Astrocyte (in vitro differentiated cells and primary cell): ENCODE measurements at places on chromosomes 5 and 9. TPM values are rescaled to one million over a fixed set of nuclear protein-coding genes. Genes with fewer than 3 reads are reported as not detected.

GRCh38 chr5:69432412-69433206, 17.7 kb downstream of the MARVELD2 start:
- H3K27ac ChIP-seq: no peak overlapping the region
- DNase-seq: no peak

DNA sequence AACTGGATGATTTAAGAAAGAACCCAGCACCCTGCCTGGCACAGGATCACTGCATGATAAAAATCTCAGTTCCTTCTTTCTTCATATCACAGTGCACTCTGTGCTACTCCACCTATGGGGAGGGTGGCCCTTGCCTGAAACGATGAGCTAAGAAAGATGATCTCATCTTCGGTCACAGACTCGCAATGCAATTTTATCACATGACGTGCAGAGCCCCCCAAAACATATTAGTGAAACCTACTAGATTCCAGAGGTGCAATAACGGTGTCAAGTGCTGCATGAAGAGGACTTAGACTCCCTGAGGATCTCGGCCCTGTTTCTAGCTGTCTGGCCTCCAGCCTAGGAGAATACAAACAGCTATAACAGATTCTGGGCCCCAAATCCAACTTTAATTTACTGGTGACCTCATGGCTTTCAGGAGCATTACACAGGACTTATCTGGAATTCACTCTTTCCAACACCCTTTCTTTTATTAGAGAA, 104.0 kb downstream of the EBF1 start:
- no peak overlapping the region for H3K4me3 ChIP-seq
- no peak overlapping the region for H3K27ac ChIP-seq
- no peaks in the 10 kb centered on the region for H3K27me3 ChIP-seq
- H3K4me1 ChIP-seq: peaks cover 3% of the 10 kb centered on the region
- no peak for DNase-seq

DNA sequence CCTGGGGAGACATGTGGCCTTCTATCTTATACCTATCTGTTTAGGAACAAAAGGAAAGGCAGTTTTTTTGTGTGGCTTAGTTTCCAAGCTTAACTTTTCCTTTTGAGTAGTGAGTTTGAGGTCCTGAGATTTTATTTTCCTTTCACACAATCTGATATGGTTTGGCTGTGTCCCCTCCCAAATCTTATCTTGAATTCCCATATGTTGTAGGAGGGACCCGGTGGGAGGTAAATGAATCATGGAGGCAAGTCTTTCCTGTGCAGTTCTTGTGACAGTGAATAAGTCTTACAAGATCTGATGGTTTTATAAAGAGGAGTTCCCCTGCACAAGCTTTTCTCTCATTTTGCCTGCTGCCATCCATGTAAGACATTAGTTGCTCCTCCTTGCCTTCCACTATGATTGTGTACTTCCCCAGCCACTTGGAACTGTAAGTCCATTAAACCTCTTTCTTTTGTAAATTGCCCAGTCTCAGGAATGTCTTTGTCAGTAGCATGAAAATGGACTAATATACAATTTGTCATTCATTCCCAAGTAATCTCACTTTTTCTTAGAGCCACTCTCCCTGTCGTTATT, 4.7 kb upstream of the CLTB start:
- H3K36me3 ChIP-seq: no peaks in the 10 kb centered on the region
- H3K4me1 ChIP-seq: peaks cover 7% of the 10 kb centered on the region
- no peak for DNase-seq
- no peak overlapping the region for H3K4me3 ChIP-seq
- H3K27ac ChIP-seq: no peak overlapping the region

- no peaks in the 10 kb centered on the region for H3K27me3 ChIP-seq
- no peaks in the 10 kb centered on the region for H3K36me3 ChIP-seq
- peak; percentile 38 for DNase-seq
- H3K4me3 ChIP-seq: no peak overlapping the region
Measured at GRCh38 chr5:20476016-20476415, 488.0 kb upstream of the CDH18 start.

DNA sequence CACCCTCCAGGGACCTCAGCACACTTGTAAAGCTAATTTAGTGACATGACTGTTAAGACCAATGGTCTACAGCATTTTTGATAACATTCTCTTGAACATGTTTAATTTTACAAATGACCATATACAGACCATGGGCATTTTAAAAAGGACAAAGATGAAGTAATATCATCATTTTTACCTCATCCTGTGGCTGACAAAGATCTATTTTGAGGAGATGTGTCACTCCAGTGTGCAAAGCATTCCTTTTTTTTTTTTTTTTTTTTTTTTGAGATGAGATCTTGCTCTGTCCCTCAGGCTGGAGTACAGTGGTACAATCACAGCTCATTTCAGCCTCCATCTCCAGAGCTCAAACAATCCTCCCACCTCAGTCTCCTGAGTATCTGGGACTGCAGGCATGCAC, 118.2 kb upstream of the TBC1D2 start:
- no peak overlapping the region for H3K4me3 ChIP-seq
- H3K36me3 ChIP-seq: no peaks in the 10 kb centered on the region
- H3K4me1 ChIP-seq: peaks cover 32% of the 10 kb centered on the region
- no peaks in the 10 kb centered on the region for H3K27me3 ChIP-seq

DNA sequence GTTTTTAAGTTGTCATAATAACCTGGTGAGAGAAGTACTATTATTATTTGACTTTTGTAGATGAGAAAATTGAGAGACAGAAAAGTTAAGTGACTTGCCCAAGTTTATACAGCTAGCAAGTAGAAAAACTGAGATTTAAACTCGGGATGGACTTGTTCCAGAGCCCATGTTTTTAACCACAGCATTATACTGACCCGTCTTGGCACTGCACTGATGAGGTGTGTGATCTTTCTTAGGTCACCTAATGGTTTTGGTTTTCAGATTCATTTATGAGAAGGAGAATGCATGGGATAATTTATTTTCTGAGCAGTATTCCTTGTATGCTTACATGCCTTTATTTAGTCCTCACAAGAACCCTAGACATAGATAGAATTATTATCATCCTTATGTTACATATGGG, 201.8 kb upstream of the CDKN2B start:
- peaks cover 55% of the 10 kb centered on the region for H3K4me1 ChIP-seq
- DNase-seq: peak; percentile 61
- no peaks in the 10 kb centered on the region for H3K36me3 ChIP-seq
- no peak overlapping the region for H3K4me3 ChIP-seq
- H3K27me3 ChIP-seq: no peaks in the 10 kb centered on the region

DNA sequence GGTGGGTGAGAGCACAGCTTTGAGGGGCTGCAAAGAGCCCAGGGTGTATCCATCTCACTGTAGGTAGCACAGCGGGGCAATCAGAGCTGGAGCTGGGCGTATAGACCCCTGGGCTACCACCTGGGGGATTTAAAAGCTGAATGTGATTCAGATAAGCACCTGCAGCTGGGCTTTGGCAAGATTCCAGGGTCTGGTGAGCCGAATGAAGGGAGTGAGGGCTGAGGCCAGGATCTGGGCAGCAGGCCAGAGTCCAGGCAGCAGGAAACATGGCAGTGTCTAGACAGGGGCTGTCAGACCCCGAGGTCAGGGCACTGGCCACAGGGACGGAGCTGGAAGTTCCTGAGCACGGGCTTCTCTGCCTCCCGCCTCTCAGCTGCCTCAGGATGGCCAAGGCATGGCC, 8.7 kb downstream of the ASS1 start:
- DNase-seq: peak; percentile 48
- H3K4me3 ChIP-seq: no peak overlapping the region
- H3K27ac ChIP-seq: no peak overlapping the region

DNA sequence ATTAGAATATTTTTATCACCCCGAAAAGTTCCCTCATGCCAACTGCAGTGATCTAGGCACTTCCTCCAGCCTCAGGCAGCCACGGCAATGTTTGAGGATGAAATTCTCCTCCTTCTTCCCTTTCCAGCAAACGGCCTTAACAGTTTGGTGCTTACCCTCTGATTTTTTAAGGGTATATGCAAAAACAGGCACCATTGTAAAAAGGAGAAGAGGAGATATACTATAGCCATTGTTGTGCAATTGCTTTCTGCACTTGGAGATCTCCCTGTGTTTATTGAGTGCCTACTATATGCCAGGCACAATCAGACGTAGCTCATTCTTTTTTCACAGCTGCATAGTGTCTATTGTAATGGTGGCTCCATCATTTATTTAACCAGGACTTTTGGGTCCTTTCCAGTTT, 29.4 kb downstream of the GSN start:
- H3K27me3 ChIP-seq: no peaks in the 10 kb centered on the region
- H3K36me3 ChIP-seq: peaks cover 4% of the 10 kb centered on the region
- no peak overlapping the region for H3K27ac ChIP-seq
- DNase-seq: no peak
- peaks cover 11% of the 10 kb centered on the region for H3K4me1 ChIP-seq

DNA sequence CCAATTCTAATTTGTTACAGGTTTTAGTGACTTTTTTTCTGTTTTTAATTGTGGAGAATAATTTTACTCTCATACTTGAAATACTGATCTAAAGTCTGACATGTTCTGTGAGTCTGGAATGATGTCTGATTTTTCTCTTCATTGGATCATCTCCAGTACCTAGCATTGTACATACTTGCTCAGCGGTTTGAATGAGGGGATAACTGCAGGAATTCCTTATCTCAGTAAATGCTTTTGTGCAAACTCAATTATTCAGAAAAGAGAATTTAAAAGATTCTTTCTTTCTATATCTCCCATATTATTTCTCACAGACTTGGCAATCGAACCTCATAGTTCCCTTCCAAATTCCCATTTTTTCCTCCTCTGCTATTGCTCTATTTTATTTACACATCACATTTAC, 397.9 kb upstream of the SGCD start:
- DNase-seq: peak; percentile 55
- H3K36me3 ChIP-seq: no peaks in the 10 kb centered on the region
- no peaks in the 10 kb centered on the region for H3K27me3 ChIP-seq
- no peak overlapping the region for H3K4me3 ChIP-seq
- no peak overlapping the region for H3K27ac ChIP-seq

DNA sequence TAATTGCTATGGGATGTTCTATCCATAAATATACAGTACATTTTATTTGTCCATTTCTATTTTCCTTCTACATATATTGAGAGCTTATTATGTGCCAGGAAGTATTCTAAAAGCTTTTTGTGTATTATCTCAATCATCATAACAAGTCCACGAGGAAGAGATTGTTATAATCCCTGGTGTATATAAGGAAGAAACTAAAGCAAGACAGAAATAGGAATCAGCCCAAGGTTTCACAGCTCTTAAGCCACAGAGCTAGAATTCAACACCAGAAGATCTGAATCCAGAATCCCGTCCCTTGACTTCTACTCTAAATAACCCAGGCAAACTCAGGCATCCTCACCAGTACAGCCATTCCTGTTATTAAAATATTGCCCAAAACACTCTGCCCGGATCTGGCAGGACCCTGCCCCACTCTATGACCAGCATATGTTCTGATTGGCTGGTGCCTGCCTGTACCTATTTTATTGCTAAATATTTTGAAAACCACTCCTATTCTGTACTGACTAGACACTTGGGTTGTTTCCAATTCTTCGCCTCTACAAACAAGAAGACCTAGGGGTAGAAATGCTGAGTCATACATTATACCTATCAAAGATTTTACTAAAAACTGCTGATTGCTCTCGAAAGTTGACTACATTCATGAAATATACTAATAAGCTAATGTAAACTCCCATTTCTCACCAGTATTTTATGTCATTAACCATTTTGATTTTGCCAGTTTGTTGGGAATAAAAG, 297.4 kb downstream of the ENC1 start:
- peak; percentile 45 for DNase-seq
- no peaks in the 10 kb centered on the region for H3K4me1 ChIP-seq
- H3K4me3 ChIP-seq: no peak overlapping the region
- H3K27me3 ChIP-seq: no peaks in the 10 kb centered on the region
- H3K36me3 ChIP-seq: no peaks in the 10 kb centered on the region

- H3K4me1 ChIP-seq: peaks cover 11% of the 10 kb centered on the region
- peak; percentile 70 for DNase-seq
- H3K4me3 ChIP-seq: no peak overlapping the region
- no peaks in the 10 kb centered on the region for H3K27me3 ChIP-seq
- no peaks in the 10 kb centered on the region for H3K36me3 ChIP-seq
Measured at GRCh38 chr5:59097116-59097515, 514.2 kb downstream of the RAB3C start.

DNA sequence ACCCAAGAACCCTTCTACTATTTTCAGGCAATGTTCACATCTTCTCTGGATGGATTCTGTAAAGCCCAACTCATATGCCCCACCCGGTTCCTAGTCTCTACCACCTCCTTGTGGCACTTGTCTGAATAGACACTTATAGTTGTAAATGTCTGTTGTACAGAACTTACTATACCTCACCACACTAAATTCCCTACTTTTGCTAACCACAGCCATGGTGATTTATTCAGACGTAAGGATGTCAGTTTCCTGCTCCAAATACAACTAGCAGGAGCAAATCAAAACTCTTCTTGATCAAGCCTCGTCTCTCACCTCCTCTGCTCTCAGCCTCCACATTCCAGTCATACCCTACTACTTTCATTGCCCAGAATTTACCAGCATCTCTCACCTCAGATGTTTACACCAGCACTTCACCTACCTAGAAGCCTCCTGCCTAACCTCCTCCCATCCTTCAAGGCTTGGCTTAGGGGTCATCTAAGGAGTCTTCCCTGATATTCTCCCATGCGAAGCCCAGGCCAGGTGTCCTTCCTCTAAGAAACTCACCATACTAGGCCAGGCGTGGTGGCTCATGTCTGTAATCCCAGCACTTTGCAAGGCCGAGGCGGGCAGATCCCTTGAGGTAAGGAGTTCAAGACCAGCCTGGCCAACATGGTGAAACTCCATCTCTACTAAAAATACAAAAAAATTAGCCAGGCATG, 75.5 kb downstream of the MAPKAP1 start:
- H3K27me3 ChIP-seq: no peaks in the 10 kb centered on the region
- no peaks in the 10 kb centered on the region for H3K36me3 ChIP-seq
- H3K4me3 ChIP-seq: no peak overlapping the region
- peak; percentile 58 for DNase-seq
- peak overlapping the region; percentile 62 for H3K27ac ChIP-seq

- no peak overlapping the region for H3K4me3 ChIP-seq
- H3K27me3 ChIP-seq: peaks cover 10% of the 10 kb centered on the region
- no peaks in the 10 kb centered on the region for H3K4me1 ChIP-seq
- H3K27ac ChIP-seq: no peak overlapping the region
Measured at GRCh38 chr9:96199006-96199405, 103.0 kb downstream of the HSD17B3 start.

GRCh38 chr9:35627575-35627974, 9.4 kb upstream of the CD72 start:
- no peak for DNase-seq
- no peaks in the 10 kb centered on the region for H3K36me3 ChIP-seq
- H3K27me3 ChIP-seq: no peaks in the 10 kb centered on the region
- no peak overlapping the region for H3K4me3 ChIP-seq
- H3K4me1 ChIP-seq: no peaks in the 10 kb centered on the region

DNA sequence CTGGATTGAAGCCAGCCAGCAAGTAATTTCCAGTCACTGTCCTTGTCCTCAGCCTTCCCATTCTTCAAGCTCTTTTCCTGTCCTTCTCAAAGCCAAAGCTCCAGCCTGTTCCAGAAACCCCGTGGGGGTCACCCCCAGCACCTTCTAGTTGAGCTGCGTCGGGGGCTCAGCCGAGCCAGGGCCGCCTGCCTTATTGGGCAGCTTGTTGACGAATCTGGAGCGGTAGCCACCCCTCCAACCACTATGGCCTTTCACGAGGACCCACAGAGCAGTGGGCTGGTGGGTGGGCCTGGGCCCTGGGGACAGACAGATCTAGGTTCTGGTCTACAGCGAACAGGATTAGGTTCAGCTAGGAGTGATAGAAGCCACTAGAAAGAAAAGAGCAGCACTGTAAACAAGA, 47.3 kb downstream of the TSPAN17 start:
- H3K27me3 ChIP-seq: peaks cover 65% of the 10 kb centered on the region
- H3K27ac ChIP-seq: no peak overlapping the region
- no peak for DNase-seq
- H3K36me3 ChIP-seq: no peaks in the 10 kb centered on the region
- no peaks in the 10 kb centered on the region for H3K4me1 ChIP-seq

The GABRG2 gene
- total RNA-seq: not detected in 2 replicates

The CTNNAL1 gene
- 25.5 and 35.1 TPM in 2 replicates for total RNA-seq

The CDX1 gene
- total RNA-seq: 0.50 TPM in 1 of 2 replicates, not detected in the other

The SH2D3C gene
- 4.6 and 5.8 TPM in 2 replicates for total RNA-seq

The ISL1 gene
- 1.8 and 5.4 TPM in 2 replicates for total RNA-seq

The ITGA2 gene
- total RNA-seq: 20.1 and 35.9 TPM in 2 replicates

The ZBTB6 gene
- 7.4 and 8.5 TPM in 2 replicates for total RNA-seq

The MAST4 gene
- total RNA-seq: 16.0 and 22.3 TPM in 2 replicates
